ENCODE measurements at places on chromosomes 16 and 17.

GRCh38 chr16:20853981-20854620 is 46.1 kb downstream of the DCUN1D3 start:
- no peak for DNase-seq

GRCh38 chr16:5575646-5576245 is 478.2 kb upstream of the EEF2KMT start:
- no peak for DNase-seq

- no peak for DNase-seq
Observed at GRCh38 chr16:76970087-76970744, 220.8 kb upstream of the MON1B start.

DNA sequence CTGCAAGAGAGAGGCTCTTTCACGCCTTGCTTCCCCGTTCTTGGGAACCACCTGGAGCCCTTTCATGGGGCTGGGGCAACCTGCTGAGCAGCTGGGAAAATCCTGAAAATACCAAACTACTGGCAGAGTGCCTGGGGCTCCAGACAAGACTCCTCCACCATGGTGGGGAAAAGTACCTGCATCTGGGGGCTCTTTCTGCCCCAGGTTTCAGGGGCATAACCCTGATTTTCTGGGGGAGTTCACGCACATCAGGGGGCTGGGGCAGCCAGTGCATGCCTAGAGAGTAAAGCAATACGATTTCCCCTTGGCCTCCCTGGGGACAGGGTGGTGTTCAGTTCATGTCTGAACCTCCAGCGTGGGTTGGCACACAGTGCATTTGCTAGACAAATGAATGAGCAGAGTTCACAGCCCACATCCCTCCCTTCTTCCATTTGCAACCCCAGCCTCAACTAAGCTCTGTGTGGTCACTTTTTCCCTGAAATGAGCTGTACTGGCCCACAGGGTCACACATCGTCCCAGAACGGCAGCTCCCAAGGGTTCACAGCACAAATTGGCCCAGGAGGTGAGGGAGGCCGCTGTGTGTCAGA is 5.2 kb upstream of the CDC42EP4 start:
- DNase-seq: no peak

GRCh38 chr17:6713130-6713917 is at the start of gene SLC13A5:
TSS of gene SLC13A5 (minus strand) at chr17:6713369. CDS start at chr17:6713333, 36 bp downstream.
- DNase-seq: no peak

GRCh38 chr17:48748718-48749566 is 20.4 kb upstream of the HOXB13 start:
- DNase-seq: no peak

GRCh38 chr17:78110363-78111015 is 18.1 kb downstream of the TMC6 start:
- no peak for DNase-seq

- DNase-seq: no peak
Observed at GRCh38 chr17:68103148-68103547, 67.6 kb downstream of the KPNA2 start.

GRCh38 chr17:83191388-83192160 is 112.2 kb downstream of the METRNL start:
- DNase-seq: peak; percentile 50

GRCh38 chr16:24071666-24072360 is 184.3 kb upstream of the CACNG3 start:
- DNase-seq: no peak

GRCh38 chr17:31521632-31522283 is 130.3 kb downstream of the RAB11FIP4 start:
- no peak for DNase-seq

DNA sequence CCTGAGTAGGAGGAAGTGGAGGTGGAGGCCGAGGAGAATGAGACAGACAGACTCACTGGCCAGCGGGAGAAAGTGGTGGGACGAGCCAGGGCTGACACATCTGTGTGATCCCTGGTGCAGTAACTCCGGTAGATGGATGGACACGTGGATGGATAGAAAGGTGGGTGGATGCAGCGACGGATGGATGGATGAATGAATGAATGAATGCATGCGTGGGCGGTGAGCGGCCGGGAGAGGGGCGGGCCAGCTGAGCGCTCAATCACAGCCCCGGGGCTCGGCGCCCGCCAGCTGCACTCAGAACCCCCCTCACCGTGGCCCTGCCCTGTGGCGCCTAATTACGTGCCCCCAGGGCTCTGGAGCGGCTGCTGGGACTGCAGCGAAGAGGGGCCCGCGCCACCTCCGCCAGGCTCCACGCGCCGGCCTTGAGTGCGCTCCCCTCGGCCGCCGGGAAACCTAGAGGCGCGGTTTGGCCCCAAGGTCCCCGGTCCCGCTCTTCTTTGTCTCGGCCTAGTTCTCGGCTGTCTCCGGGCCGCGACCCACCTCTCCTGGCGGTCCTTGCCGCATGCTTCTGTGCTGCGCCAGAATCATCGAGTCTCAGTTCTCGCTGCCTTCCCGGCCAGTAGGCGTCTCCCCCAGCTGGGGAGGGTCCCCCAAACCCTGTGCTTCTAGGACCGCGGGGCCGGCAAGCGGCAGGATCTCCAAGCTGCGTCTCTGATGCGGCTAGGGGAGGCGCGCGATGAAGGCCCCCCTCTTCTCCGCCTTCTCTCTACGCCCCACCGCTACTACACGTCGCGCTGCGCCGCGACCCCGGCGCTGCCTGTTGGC is 41.0 kb downstream of the RAI1 start:
- DNase-seq: no peak

DNA sequence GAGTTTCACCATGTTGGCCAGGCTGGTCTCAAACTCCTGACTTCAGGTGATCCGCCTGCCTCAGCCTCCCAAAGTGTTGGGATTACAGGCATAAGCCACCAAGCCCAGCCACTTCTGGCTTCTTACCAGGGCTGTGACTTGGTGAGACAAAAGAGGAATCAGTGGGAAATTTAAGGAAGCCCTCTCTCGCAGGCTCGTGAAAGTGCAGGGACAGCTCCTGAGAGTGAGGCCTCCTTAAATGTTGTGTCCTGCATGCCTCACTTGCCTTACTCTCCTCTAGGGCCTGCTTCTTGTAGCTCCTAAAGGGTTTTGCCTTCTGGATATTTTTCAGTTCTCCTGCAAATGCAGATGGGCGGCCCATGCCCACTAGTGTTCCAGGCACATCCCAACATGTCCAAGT is 5.2 kb downstream of the AHSP start:
- no peak for DNase-seq

- no peak for DNase-seq
Observed at GRCh38 chr16:25875956-25876598, 184.3 kb downstream of the HS3ST4 start.

DNA sequence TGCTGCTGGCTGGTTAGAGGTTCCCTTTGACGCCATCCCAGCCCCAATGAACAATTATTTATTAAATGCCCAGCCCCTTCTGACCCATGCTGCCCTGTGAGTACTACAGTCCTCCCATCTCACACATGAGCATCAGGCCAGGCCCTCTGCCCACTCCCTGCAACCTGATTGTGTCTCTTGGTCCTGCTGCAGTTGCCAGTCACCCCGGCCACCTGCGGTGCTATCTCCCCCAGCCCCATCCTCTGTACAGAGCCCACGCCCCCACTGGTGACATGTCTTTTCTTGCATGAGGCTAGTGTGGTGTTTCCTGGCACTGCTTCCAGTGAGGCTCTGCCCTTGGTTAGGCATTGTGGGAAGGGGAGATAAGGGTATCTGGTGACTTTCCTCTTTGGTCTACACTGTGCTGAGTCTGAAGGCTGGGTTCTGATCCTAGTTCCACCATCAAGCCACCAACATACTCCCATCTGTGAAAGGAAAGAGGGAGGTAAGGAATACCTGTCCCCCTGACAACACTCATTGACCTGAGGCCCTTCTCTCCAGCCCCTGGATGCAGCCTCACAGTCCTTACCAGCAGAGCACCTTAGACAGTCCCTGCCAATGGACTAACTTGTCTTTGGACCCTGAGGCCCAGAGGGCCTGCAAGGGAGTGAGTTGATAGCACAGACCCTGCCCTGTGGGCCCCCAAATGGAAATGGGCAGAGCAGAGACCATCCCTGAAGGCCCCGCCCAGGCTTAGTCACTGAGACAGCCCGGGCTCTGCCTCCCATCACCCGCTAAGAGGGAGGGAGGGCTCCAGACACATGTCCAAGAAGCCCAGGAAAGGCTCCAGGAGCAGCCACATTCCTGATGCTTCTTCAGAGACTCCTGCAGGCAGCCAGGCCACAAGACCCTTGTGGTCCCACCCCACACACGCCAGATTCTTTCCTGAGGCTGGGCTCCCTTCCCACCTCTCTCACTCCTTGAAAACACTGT is 11.3 kb downstream of the CX3CL1 start:
- DNase-seq: no peak

- DNase-seq: no peak
Observed at GRCh38 chr17:11144358-11145233, 96.4 kb upstream of the SHISA6 start.

- peak; percentile 92 for DNase-seq
Observed at GRCh38 chr16:87383505-87384161, at the start of gene FBXO31. TSS of gene FBXO31 (minus strand) at chr16:87383776. CDS start at chr16:87383744, 32 bp downstream.

DNA sequence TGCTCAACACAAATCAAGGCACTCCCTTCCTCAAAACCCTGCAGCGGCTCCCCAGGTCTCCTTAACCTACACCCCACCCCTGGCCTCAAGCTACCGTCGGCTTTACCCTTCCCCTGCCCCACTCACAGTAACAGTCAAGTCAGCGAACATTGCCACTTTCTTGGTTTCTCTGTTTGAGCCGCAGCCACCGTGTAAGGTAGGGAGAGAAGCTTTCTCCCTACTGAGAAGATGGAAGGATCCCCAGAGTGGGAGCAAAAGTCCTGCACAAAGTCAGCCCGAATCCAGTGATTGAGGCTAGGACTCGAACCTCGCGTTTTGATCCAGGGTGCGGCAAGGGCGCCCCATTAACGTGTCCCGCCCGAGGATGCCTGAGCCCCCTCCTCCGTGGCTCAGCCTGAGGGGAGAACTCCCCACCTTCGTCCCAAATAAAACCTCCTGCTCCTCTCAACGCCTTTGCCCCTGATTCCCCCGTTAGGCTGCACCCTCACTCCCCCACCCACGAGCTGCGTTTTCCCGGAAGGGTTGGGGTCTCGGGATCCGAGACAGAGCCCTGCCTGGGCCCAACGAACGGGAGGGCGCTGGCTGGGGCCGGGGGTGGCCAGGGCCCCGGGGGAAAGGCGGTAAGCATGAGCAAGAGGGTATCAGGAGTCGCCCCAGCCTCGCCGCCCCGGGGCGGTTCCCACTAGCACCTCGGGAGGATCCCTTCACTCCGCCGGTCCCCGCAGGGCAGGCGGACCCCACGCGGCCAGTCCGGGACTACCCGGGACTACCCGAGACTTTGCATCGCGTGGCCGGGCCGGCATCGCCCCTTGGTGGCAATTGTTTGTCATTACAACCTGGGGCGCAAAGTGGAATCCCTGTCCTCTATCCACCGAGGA is 9.9 kb upstream of the NAGS start:
- peak; percentile 83 for DNase-seq

- DNase-seq: peak; percentile 35
Observed at GRCh38 chr17:6505425-6506142, 50.8 kb downstream of the PITPNM3 start.

DNA sequence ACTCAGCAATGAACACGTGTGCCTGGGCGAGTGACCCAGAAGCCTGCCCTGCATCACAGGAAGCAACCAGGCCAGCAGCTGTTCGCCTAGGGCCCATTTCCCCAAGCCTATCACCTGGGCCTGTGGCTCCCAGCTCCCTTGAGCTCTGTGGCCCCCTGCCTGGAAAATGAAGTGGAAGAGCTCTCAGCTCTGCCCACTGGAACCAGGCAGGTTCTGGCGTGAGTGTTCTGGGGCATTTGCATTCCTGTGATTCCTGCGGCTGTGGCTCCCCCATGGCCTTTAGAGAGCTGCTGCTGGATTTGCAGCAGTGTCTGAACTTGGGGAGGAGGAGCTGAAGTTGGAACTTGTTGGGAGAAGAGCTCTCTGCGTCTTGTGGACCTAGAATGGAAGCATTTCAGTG is 22.8 kb downstream of the PGS1 start:
- no peak for DNase-seq

- no peak for DNase-seq
Observed at GRCh38 chr17:82434216-82434565, 15.8 kb upstream of the OGFOD3 start.

- DNase-seq: no peak
Observed at GRCh38 chr17:48498164-48498850, 32.5 kb downstream of the HOXB1 start.

DNA sequence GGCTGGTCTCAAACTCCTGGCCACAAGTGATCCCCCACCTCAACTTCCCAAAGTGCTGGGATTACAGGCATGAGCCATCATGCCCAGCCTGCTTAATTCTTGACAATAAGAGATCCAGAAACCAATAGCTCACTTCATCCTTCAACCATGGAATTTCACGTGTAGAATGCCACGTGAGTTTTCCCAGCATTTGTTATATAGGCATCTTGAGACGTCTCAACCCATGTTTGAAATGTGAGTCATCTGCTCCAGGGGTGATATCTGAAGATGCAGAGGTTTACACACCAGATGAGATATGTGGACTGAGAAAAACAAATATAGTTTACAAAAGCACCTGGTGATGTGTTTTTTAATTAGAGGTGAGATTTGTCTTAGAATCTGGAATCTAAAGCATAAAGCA is 7.1 kb downstream of the TEKT3 start:
- DNase-seq: no peak

DNA sequence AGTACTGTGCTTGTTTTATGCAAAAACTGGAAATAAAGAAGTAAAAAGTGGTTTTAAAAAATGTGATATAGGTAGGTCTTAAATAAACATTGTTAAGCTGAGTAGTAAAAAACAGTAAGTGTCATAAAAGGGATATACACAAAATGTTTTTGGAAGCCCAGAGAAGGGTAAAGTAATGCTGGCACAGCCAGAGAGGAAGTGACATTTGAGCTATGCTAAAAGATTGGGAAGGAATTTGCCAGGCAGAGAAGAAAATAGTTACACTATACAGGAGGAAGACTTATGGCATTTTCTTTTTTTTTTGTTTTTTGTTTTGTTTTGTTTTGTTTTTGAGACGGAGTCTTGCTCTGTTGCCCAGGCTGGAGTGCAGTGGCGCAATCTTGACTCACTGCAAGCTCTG is 40.8 kb upstream of the TAOK1 start:
- DNase-seq: no peak

- no peak for DNase-seq
Observed at GRCh38 chr16:27779641-27780164, 229.8 kb downstream of the KATNIP start.

DNA sequence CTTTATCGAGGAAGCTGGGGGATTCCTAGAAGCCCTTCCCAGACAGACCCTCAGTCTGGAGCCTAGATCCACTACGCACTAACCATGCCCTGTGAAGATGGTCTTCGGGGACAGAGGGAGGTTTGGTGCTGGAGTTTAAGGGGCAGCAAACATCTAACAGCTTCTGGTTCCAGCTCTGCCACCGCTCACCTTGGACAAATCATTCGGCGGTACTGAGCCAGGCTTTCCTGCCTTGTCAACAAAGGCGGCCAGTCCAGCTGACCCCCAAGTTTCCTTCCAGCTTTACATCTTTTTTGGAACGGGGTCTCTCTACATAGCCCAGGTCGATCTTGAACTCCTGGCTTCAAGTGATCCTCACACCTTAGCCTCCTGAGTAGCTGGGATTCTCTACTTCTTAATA is 369 bp upstream of the GJD3 start:
- peak; percentile 50 for DNase-seq

GRCh38 chr16:12675852-12676251 is 127.8 kb downstream of the CPPED1 start:
- DNase-seq: no peak
